ENCODE measurements at places on chromosomes 2 and 18.

GRCh38 chr18:75830828-75831227 is 403.3 kb upstream of the SMIM21 start:
- no peak for DNase-seq

DNA sequence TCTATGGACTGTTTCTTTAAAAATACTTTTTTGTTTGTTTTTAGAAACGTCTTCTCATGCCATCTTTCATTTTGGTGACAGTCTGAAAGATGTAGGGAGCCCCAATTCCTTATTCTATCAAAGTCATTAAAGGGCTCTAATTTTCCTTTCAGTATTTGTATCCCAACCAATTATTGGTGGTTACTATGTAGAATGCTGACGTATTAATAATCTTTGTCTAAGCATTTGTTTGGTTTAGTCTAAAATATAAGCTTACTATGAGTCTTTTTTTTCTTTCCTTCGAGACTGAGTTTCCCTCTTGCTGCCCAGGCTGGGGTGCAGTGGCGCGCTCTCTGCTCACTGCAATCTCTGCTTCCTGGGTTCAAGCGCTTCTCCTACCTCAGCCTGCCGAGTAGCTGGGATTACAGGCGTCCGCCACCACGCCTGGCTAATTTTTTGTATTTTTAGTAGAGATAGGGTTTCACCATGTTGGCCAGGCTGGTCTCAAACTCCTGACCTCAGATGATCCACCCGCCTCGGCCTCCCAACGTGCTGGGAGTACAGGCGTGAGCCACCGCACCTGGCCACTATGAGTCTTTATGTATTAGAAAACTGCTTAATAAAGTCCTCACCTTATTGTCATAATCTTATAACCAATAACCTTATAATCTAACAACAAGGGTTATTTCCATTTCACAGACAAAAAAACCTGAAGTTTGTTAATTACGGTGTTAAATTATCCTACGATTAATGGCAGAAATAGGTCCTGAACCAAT is 849 bp upstream of the VRK2 start:
- DNase-seq, result no peak

DNA sequence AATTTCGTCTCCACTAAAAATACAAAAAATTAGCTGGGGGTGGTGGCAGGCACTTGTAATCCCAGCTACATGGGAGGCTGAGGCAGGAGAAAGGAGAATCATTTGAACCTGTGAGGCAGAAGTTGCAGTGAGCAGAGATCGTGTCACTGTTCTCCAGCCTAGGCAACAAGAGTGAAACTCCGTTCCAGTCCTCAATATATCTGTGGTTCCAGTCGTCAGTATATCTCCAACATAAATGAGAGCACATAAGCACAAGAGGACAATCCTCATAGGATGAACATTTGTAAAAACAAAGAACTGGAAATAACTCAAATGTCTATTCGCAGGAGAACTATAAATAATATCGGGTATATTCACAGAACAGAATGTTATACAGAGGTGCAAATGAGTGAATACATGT is 13.1 kb upstream of the PLEK start:
- DNase-seq, result no peak

DNA sequence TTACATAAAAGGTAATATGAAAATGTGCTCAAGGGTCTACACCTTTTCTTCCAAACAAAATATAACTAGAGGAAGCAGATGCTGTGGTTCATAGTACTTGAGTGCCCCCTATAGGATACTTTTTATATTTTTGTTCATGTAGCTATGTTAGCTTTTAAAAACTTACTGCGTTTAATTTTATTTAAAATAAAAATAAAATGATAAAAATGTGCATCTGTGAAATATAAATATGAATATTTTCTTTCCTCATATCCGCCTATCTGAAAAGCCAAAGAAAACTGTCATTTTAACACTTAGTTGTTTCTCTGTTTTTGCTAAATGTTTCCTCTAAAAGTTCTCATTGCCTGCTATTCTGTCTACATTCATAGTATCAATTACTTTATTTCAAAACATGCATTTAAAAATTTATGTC is 9.6 kb upstream of the LRP1B start:
- DNase-seq, result no peak

DNA sequence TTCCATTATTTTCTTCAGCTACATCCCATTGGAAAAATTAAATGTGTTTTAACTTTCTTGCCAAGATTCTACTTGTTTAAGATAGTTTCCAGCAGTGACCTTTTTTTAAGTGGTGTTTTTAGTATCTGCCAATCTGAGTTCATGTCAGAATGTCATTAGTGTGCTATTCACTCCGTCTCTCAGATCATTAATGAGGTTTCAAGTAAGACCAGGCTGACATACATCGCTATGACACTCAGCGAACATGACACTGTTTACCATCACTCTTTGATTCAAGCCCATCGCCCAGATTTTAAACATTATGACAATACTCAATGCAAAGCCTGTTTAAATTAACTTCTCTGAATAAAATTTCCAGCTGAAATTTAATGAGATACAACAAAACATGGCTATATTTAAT is 272.0 kb upstream of the KYNU start:
- DNase-seq, result no peak

- no peak for DNase-seq
Observed at GRCh38 chr2:25977768-25978167, 4.5 kb downstream of the KIF3C start.

- DNase-seq, result no peak
Observed at GRCh38 chr2:222309766-222310165, 11.0 kb upstream of the PAX3 start.

DNA sequence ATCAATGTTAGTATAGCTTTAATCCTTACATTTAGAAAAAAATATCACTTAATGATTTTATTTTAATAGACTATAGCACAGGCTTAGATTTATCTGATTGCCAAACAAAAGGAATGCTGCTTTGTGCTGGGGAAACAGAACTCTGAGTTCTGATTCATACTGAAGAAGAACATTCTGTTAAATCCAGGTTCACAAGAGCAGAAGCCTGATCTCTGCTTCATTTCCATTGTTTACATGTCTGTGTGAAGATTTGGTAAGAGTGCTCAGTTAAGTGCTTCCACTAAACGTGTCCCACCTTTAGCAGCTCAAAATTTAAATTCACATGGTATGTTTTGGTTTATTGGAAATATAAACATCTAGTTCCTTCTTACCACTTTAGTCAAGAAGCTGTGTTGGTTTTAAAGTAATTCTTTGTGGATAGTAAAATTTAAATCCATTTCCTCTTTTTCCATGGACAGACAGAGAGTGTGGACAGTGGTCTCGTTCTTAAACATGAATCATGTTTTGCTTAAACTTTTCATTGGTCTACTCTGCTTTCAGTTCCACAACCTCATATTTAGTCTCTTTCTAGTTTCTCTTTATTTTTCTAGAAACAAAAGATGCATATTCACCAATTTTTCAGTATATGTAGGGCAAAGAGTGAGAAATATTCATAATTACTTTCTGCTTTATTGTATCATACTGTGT is 59.1 kb downstream of the NYAP2 start:
- no peak for DNase-seq

GRCh38 chr2:143486976-143487375 is 357.8 kb downstream of the ARHGAP15 start:
- DNase-seq, result no peak

- no peak for DNase-seq
Observed at GRCh38 chr2:85956646-85957039, 67.9 kb upstream of the ST3GAL5 start.

GRCh38 chr2:197007716-197008628 is 81.5 kb upstream of the PGAP1 start:
- DNase-seq, result no peak

Data from activated T-cell treated with anti-CD3 and anti-CD28 coated beads for 4 hours (primary cell).